ENCODE measurements at places on chromosomes 6 and 20.

DNA sequence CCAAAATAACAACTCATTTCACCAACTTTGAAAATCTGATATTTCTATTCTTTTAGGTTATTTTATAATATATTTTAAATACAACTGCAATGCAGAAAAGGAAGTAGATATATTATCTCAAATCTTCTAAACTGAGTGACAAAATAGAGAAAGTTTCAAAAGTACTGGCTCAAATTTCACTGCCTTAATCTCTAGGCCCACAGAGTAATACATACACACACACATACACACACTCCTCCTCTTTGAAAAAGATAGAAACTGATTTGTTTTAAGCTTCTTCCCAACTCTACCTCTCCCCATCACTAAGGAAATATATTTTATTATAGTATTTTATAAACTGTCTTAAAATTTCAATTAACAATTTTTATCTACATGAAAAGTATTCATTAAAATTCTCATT lies 36.2 kb downstream of the ARHGAP18 start:
- DNase-seq, result no peak

DNA sequence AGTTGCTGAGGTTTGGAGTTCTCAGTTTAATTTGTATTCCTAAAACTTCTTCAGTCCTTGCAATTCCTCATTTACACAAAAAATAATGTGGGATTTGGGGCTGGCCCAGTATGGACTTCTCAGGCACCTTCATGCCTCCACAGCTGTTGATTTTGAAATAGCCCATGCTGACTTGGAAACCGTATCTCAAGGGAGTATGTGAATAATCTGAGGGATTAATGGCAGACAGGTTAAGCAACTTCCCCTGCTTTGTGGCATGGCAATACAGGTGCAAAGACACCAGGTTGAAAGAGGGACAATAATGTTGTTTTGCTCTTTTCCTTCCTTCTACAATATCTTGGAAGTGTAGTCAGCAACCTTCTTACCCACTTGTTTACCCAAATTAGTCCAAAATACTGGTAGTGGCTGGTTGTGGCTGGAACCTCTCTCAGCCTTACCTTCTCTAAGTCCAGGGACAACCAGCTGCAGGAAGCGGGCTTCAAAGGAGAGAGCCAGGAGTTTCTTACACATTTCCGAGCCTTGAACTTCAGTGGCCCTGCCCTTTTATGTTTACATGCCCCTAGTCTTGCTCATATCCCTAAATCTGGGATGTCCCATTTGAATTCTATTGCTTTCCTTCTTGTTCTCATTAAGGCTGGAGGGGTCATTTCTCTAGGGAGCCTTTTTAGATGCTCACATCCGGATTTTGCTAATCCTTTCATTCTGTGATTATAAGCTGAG lies 44.1 kb upstream of the ADGRF1 start:
- no peak for DNase-seq

DNA sequence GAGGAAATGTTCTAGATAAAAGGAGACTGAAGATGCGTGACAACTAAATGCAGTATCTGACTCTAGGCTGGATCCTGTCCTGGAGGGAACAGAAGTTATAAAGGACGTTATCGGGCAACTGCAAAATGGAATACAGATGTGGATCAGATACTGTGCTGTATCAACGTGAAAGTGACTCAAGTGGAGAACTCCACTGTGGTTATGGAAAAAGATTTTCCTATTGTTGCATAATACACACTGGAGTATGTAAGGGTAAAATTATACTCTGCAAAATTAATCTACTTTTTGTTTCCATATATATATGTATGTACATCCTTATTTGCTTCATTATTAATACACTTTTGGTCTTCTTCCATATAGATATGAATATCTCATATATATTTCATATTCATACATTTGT lies 654.0 kb downstream of the QKI start:
- no peak for DNase-seq

DNA sequence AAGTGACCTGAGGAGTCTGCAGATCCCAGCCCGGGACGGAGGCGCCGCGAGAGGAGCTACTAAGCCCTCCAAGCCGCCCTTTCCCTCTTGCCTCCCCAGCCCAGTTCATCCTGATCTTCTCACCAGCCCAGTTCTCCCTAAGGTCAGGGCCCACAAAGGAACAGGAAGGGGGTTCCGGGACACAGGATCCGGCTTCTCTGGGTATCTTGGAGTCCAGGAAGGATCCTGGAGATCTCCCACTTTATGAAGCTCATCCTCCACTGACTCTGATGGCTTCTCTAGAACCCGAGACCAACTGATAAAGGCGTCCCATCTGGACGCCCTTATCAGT lies 36.9 kb upstream of the HLA-C start:
- no peak for DNase-seq

GRCh38 chr6:119627908-119628669 lies 278.5 kb upstream of the MAN1A1 start:
- DNase-seq, result no peak

DNA sequence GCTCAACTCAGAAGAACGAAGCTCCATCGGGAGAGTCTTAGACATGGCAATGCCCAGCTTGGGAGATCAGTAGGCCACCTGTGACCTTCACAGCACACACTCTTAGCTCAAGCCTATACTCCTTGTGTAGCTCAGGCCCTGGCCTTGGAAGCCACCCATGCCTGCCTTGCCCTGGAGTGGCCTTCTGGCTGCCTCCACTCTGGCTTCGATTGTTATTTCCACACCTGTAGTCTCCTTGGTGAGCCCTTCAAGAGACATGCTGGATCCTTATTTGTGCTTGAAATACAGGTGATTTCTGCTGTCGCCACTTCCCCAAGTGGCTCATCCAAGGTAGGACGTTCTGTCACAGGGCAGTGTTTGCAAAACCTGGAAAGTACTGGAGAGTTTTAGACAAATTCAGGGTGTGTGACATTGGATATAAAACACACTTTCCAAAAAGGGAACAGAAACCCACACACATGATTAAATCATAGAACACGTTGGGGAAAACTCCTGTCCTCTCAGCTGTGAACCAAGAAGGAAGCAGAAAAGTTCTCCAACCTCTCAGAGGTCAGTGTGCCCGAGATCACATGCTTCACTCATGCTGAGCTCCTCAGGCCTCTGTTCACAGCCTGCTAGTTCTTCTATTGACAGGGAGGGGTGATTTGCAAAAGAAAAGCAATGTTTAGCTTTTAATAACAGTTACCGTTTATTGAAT lies 391.8 kb downstream of the CDC5L start:
- no peak for DNase-seq

DNA sequence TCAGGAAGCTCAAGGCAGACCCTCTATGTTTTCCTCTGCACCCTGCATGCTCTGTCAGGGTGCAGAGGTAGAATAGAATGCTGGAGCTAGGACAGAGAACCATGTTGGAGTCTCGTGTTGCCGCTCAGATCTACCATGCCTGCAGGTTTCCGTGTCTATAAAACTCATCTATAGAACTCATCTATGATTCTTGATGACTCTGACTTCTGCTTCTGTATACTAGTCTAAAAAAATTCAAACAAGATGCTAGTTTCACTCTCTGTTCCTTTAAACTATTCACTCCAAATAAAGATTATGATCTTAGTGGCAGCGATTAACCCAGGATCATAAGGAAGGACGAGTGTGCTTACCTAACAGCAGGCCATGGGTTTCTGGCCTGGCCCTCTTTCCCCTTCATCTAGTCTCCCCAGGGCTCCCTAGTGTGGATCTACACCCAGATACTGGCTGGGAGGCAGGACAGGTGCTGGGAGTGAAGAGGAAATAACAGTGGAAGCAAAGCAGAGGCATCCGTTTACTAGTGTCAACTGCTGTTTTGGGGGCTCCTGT lies 162.7 kb upstream of the SUPT3H start:
- DNase-seq, result no peak
